Lower lobe of right lung (tissue), 2 donors: ENCODE measurements at places on chromosomes 12 and 14.

DNA sequence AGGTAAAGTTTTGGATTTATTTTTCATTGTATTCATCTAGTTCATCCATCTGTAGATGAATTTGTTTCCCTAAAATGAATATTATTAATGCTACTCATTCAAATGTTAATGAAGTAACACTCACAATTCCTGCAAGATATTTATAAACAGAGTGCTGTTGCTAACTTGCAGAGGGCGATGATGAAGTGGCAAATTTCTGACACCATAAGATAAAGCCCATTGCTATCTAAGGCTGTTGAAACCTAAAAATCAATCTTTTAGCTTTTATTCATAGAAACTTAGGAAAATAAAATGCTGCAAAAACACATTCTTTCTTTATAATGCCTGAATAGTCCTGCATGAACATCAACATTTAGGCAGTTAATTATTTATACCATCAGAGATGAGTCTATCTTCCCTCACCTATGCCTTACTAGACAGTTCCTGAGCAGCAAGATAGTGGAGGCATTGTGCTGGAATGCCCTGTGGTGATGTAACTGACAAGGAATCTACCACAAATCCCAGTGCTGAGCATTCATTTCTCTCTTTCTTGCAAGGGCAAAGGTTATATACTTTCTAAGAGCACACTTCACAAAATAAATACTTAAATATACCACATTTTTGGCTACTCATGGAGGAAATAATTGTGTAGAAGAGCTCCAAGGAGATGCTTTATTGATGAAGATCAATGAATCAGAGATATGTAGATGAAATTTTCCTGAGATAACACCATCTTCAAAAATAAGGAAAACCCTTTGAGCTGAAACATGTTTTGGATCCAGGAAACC, 57.6 kb downstream of the LMNTD1 start:
- DNase-seq, result no peak

DNA sequence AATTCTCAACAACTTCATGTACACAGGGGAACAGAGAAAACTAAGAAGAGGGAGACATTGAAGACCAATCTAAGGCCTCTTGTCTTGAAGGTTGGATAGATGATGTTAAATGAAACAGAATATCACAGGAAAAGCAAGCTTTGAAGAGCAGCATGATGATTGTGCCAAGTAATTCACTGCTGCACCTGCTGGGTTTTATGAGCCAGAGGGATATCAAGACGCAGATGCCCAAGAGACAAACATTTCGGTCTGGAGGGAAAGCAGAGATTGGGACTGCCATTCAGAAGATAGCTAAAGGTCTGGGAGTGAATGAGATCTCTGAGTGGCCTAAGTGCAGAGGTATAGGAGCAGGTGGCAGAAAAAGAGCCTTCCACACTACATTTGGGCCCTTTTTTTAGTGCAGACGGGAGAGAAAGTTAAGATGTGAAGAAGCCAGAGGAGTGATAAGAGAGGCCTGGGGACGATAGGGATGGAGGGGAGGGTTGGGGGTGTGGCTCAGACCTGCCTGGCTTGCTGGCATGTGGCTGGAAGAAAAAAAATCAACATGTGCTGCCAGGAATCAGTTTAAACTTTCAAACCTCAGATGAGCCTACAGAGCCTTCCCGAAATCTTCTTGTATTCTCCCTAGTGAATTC, 200.6 kb downstream of the AEBP2 start:
- DNase-seq, result no peak

DNA sequence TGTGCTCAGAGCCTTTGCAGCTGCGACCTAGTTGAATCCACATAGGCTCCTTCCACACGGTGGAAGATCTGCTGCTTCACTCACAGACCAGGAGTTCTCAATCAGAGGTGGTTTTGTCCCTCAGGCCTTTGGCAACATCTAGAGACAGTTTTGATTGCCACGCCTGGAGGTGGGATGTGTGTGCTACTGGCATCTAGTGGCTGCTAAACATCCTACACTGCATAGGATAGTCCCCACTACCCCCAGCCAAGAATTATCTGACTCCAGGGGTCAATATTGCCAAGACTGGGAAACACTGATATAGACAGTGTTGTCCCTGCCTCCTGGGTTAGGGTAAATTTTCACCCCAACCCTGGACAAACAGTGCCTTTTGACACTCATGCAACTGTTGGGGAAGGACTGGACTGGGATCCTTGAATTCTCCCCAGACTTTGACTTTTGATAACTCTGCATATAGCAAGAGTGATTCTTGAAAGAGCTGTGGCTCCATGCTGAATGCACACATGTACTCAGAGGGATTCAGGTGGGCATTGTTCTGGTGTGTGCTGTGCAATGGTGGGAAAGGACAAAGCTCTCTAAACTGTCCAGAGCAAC, 39.8 kb downstream of the BAZ2A start:
- no peak for DNase-seq

- no peak for DNase-seq
Measured at GRCh38 chr12:75641031-75641780, 129.8 kb upstream of the KRR1 start.

DNA sequence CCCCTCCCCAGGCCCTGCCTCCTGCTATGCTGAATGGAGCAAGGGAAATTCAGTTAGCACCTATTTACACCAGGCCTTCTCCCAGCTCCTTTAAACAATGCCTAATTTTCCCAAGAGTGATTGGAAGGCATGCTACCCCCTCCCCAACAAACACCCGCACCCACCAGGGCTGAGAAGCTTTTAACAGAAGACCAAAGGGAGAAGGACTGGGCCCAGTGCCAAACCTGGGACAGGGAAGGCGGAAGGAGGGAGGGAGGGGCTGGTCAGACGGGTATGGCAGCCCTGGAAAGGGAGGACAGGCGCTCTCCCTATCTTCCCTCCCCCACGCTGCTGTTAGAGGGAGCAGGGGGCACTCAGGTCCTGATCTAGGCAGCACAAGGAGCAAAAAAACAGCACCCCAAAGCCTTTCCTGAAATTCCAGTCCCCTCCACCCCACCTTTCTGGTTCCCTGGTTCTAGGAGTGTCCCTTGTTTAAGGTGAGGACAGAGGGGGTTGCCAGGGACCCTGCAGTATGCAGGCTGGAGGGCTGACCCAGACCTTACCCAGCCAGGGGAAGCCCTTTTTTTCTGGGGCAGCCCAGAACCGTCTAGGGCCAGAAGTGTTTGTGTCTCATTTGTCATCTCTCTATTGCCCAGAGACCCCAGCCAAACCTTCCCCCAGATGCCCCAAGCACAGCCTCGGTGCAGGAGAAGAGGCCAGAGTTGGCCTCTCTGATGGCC, 2.4 kb upstream of the KRT8 start:
- DNase-seq, result peak; percentile 83

DNA sequence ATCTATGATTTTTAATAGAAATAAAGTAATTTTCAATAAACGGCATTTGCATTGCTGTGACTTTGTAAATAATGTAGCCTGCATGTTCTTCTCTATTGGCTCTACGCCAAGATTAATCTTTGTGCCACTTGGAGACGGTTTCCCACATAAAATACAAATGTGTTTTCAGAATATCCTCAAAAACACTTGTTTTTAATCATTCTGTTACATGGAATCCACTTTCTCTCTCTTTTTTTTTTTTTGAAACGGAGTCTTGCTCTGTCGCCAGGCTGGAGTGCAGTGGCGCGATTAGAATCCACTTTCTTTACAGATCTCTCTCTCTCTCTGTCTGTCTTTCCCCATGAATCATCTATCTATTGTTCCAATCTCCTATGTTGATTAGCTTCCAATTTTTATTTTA, 22.8 kb upstream of the SSPN start:
- no peak for DNase-seq

DNA sequence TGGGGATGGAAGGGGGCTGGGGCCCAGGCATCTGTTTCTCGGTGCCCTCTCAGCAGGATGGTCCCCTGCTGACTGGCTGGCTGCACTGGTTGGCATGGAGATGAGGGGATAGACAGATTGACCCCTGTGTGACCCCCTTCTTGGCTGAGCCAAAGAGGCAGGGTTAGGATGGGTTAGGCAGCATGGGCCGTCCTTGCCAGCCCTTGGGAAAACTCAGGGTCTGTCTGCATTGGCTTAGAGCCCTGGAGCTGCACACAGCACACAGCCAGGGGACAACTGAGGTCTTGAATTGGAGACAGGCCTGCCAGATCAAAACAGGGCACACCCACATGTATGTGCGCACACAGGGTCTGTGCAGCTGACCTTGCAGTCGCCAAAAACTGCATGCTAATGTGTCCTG, 11.2 kb upstream of the LRP1-AS start:
- DNase-seq, result no peak

DNA sequence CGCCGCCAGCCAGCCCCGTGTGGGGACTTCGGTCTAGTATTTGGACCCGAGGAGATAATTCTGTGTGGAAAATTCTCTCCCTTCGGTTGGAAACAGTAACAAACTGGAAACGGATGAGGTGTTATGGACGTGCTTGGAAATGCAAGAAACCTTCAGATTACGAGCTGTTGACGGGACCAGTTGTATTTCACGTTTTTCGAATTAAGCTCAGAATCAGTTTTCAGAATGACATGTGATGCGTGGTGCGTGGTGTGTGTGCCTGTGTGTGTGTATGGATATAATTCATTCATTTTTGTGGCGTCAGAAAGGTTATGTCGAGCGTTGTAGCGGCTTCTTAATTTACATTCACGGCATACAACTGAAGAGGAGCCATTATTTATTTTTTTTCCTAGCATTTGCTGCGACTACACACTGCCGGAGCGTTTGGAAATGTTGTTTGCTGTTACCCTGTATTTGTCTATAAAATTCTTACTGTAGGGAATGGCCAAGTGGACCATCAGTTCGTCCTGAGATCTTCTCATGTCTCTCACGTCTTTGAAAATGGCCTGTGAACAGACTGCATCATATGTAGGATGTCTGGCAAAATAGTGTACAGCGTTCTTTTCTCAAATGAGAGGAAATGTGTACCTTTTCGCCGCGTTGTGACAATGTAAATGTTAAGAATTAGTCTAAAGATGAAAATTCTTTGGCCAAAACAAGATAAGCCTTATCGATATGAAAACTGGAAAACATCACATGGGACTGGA, 1.3 kb downstream of the TRAF3 start:
- no peak for DNase-seq

DNA sequence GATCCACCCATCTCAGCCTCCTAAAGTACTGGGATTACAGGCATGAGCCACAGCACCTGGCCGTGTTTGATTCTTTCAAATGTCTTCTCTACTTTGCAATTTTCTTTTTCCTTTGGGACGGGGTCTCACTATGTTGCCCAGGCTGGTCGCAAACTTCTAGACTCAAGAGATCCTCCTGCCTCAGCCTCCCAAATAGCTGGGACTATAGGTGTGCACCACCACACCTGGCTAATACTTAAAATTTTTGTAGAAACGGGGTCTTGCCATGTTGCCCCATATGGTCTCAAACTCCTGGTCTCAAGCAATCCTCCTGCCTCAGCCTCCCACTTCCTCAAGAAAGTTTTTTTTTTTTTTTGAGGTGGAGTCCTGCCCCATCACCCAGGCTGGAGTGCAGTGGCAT, 1.7 kb downstream of the GATC start:
- no peak for DNase-seq

DNA sequence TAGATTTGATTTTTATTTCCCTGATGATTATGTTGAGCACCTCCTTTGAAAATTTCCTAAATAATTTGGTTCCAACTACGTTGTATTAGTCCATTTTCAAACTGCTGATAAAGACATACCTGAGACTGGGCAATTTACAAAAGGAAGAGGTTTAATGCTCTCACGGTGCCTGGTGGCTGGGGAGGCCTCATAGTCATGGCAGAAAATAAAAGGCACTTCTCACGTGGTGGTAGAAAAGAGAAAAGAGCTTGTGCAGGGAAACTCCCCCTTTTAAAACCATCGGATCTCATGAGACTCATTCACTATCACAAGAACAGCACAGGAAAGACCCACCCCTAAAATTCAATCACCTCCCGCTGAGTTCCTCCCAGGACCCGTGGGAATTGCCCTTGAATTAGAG, 372.3 kb downstream of the RPL10L start:
- no peak for DNase-seq

DNA sequence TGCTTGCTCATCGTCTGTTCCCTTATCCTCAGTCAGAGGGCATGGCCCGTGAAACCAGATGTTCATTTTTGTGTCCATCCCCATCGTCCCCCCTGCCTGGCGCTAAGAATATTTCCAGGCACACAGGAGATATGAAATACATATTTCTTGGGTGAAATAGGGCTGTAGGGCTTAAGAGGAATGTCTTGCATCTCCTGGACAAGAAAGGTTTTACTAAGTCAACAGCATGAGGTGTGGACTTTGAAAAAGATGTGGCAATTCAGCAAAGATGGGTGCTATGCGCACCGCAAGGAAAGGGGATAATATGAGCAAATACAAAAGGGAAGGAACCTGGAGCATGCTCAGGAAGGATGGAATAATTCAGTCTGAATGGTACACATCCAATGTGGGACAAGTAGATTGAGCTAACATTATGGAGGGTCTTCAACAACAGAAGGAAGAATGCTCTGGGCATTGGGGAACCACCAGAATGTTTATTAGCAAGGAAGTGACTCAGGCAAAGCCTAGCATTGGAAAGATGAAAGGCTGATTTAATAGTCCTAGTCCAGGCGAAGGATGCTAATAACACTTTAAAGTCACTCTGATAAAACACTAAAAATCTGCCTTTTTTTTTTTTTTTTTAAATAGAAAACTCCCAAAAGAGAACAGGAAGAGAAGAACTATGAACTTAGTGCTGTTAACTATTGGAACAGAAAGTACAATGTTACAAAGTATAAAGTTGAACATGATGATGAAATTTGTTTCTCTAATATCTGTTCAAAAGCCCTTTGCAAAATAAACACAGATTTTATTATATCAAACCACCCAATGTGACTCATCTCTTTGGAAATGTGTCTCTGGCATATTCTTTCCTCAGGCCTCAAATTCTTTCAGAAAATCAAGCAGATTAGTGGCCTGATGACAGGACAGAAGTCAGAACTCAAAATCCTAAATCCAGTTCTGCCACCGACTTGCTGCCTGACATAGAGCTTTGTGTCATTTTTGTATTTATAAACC, 449.5 kb downstream of the BCAT1 start:
- no peak for DNase-seq

DNA sequence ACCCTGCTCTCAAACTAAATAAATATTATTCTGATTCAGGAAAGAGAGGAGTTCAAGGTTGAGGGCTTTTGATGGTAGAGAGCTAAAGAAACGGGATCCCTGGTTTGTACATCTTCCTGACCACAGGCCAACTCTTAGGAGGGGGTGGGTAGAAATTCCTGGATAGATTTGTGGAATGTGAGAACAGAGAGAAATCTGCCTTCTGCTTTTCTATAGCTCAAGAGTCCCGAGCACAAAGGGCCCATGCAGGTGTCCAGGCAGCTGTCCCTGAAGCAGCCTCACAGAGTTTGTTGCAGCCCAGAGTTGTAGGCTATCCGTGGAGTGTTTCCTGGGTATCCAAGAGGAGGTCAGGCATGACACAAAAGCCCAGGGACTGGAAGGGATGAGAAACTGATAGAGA, 198.6 kb downstream of the BCAT1 start:
- DNase-seq, result no peak

- no peak for DNase-seq
Measured at GRCh38 chr12:32567296-32567674, 111.8 kb upstream of the DNM1L start.

GRCh38 chr12:55250944-55251343, 6.5 kb downstream of the OR6C74 start:
- no peak for DNase-seq

GRCh38 chr12:41485203-41485602, 297.1 kb downstream of the PDZRN4 start:
- DNase-seq, result no peak

GRCh38 chr12:132807295-132808092, 21.2 kb downstream of the GOLGA3 start:
- no peak for DNase-seq

GRCh38 chr12:80556566-80556965, 112.5 kb downstream of the PTPRQ start:
- DNase-seq, result no peak

- DNase-seq, result no peak
Measured at GRCh38 chr12:79524507-79525148, 166.1 kb downstream of the PAWR start.

- no peak for DNase-seq
Measured at GRCh38 chr12:52686756-52687487, 6.7 kb upstream of the KRT1 start.
